HS-5 (cell line): ENCODE measurements at places on chromosomes 3 and 15.

DNA sequence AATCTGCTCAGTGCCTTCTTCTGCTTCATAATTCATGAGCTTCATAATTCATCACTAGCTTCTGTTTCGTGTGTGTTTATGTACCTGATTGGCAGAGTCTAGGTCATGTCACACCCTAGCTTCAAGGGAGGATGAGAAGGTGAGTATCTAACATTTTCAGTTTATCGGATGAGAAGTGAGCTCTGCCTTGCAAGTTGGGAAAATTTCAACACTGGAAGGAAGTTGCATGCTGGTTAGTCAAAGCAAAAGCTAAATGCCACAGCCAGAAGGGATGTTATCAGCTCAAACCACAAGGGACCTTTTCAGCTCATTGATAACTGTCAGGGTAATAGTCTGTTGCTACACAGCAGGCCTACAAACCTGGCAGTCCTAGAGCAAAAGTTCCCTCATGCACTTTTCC lies 7.3 kb upstream of the TNFSF10 start:
- no peak for DNase-seq

- no peak for DNase-seq
Observed at GRCh38 chr3:53833700-53834099, 12.5 kb downstream of the CHDH start.

DNA sequence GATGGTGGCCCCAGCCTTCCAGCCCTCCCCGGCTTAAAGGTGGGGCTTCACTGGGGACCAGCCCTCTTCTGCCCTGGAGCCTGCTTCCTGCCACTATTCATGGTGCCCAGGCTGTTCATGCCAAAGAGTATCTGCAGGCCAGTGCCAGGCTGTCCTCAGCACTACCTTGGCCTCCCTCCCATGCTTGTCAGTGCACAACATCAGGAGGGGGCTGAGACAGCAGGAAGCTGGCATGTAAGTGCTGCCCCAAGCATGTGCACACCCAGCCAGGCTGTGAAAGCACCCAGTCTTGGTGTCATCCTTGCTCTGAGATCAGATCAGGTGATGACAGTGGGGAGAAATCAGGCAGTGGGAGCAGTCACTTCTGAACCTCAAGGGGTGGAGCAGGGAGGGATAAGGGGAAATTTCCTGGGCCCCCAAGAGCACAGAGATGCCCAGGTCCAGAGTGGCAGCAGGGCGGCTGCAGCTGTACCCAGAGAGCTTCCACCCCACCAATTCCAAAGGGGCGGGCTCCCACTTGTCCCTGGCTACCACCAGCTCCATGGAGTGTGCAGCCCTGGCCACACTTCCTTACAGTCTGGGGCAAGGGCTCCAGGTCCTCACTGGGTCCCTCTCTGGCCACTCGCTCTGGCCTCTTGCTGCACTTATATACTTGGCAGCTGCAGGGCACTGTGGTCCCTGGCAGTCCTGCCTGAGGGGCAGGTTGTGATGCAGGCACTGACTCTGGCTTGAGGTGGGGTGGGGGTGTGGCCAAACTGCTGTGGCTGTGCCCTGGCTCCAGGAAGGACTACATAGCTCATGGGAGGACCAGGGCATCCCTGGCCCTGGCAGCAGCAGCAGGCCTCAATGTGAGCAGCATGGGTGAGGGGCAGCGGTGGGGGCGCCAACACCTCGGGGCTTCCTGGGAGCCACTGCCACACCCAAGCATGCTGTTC lies 91.4 kb upstream of the TNFSF10 start:
- DNase-seq, result no peak

DNA sequence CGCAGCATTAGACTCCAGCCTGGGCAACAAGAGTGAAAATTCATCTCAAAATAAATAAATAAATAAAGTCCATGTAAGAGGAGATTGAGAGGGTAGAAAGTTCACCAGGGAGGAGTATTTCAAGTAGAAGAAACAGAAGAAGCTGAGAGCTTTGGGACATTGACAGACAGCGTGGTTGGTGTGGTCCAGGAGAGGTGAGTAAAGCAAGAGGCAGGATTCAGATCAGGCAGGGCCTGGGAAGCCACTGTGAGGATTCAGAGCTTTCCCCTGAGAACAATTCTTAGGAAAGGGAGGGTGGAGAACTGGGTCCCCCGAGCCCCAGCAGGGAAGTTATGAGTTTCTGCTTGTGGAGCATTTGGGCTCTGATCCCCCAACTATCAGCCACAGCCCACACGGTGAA lies 54.2 kb upstream of the AMOTL2 start:
- no peak for DNase-seq

DNA sequence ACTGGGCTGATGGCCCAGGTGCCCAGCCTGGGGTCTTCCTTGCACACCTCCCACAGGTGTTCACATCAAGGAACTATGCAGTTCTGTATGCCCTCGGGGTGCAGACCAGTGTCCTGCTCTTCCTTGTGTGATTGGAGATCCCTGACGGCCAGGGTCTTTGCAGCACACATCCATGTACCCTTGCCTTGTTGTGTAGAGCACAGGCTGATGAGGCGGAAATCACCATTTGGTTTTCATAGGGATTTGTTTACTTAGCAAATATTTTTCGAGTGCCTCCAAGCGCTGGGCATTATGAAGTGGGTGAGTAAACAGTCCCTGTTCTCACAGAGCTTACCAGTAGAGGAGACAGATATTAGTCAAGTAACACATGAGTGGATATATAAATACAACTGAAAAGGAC lies 209.3 kb upstream of the UMPS start:
- no peak for DNase-seq
